ENCODE measurements at places on chromosomes 3 and 15.

DNA sequence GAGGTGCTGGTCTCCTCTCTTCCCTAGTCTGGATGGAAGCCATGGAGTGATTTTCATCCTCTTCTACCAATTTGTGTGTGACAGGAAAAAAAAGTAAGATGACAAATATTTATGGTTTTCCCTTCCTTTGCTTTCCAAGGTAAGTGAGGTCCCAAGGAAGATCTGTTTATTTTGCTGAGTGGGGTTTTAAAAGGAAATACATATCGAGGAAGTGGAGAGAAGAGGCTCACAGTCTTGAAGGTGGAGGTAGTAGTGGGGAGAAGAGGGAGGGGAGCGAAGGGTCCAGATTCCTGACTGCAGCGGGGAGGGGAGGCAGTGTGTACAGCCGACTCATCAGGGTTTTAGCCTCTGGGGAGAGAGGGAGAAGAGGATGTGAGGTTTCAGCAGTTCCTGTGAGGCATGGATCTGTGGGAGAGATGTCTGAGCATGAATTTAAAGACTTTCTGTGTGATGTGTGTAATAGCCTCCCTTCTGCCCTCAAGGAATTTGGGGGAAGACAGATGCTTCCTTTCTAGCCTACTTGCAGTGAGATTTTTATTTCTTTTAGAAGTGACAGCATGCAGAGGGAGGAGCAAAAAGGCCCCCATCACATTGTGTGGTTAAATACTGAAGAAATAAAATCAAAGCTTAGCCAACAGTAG is 272.4 kb downstream of the THRB start:
- no peak for DNase-seq

DNA sequence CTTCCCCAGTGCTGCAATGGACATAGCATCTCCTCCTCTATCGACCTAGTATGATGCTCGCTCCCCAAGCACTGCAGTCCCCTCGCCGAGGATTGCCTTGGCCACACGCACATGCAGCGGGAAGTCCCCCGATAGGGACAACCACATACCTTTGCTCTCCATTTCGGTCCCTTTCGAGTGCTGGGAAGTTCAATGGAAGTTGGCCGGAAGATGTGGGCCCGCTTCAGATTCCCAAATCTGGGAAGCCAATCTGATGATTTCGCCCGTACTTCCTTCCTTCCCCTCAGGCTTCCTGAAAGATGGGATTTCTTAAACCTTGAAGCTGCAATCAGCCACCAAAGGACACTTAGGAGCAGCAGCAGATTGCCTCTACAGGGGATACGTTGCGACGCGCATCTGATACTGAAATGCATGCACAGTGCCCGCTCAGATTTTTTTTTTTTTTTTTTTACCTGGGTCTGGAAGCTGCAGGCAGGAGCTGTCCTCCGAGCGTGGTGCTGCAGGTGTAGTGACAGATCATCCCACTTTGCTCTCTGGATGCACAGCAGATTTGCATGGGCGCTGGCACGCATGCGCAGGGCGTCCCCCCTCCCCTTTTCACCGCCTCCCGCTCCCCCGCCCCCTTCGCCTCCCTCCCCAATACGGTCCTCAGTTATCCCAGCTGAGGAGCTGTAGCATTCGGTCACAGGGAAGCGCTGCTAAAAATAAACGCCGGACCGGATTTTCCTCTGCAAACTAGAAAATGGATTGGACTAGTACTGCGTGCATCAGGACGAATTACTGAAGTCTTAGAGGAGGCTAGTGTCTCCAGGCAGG is at the start of gene FGF12:
Gene FGF12, minus strand, starts transcription at position 510 of the 816 bp plus-strand sequence.
- DNase-seq = no peak

DNA sequence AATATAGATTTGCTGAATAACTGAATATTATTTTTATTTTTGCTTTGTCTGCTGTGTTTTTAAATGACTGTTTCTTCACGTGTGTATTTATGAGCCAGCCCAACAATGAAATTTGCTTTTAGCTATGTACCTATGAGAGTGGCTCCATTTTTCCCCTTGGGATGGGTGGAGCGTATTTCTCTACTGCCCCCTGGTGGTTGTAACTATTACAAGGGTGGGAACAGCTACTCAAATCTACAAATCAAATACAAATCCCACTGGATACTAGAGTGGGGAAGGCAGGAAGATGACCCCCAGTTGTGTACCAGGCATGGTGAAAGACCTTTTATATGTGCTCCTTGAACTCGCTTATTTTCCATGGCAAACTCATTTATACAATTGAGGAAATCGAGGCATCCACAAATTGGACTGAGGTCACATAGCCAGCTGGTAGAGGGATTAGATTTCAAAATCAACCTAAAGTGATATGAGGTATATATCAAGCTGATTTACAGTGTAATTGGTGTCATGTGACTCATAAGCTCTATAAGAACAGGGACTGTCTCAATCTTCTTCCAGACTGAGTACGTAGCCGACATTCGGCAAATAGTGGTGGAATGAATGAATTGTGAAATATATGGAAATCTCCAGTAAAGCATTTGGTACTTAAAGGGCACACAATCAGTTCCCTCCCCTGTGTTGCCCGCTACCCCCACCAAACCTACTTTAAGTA is 69.5 kb upstream of the VEPH1 start:
- no peak for DNase-seq

GRCh38 chr3:43178891-43179366 is 73.0 kb upstream of the POMGNT2 start:
- no peak for DNase-seq

- DNase-seq = no peak
These were observed 11.8 kb upstream of the EID1 start for GRCh38 chr15:48866141-48866563.

DNA sequence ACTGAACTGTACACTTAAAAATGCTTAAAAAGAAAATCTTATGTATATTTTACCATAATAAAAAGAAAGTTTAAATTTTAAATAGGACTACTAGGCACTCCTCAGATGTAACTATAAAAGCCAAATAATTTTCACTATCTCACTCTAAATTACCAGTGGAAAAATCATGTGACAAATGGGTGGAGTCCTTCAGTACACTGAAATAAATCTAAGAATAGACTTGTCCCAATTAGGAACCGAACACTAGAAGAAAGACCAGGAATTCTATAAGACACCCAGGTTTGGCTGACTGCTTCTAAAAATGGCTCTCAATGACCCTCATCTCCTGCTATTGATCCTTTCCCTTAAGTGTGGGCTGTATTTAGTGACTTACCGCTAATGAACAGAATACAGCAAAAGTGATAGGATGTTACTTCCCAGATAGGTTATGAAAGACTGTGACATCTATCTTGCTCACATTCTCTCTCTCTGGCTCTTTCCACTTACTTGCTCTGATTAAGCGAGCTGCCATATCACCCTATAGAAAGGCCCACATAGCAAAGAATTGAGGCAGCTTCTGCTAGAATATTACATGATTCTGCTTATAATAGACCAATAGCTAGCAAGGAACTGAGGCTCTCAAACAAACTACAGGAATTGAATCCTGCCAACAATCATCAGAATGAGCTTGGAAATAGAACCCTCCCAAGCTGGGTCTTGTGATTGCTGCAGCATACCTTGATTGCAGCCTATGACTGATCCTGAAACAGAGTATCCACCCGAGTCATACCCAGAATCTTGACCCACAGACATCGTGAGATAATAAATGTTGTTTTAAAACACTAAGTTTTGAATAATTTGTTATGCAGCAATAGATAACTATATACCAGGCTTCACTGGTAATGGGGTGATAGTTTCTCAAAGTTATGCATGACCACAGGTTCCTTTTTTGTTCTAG is 16.9 kb downstream of the TTBK2 start:
- no peak for DNase-seq

- no peak for DNase-seq
These were observed 44.5 kb downstream of the OXNAD1 start for GRCh38 chr3:16309558-16309957.

GRCh38 chr3:60584250-60584649 is 667.0 kb downstream of the FHIT start:
- DNase-seq = no peak

DNA sequence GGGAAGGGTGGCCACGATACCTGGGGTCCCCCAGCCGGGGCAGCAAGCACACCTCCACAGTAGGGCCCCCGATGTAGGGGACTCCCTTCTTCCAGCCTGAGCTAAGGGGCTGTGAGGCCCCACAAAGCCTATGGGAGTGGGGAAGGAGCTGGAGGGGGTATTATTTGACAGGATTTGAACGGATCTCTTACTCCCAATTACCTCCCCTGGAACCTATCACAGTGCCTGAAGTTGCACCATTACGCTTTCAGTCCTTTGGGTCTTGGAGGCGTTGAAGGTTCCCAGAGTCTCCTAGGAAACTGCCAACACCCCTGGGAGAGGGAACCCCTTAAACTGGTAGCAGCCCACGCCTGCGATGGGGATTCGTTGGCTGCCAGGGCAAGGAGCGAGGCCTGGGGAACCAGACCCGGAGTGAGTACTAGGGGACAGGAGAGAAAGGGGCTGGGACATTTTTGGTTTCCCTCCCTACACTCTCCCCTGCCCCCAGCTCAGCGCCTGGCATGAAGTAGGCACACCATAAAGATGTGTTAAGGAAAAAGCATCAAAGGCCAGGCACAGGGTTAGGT is 409 bp upstream of the LHFPL4 start:
- DNase-seq = no peak

DNA sequence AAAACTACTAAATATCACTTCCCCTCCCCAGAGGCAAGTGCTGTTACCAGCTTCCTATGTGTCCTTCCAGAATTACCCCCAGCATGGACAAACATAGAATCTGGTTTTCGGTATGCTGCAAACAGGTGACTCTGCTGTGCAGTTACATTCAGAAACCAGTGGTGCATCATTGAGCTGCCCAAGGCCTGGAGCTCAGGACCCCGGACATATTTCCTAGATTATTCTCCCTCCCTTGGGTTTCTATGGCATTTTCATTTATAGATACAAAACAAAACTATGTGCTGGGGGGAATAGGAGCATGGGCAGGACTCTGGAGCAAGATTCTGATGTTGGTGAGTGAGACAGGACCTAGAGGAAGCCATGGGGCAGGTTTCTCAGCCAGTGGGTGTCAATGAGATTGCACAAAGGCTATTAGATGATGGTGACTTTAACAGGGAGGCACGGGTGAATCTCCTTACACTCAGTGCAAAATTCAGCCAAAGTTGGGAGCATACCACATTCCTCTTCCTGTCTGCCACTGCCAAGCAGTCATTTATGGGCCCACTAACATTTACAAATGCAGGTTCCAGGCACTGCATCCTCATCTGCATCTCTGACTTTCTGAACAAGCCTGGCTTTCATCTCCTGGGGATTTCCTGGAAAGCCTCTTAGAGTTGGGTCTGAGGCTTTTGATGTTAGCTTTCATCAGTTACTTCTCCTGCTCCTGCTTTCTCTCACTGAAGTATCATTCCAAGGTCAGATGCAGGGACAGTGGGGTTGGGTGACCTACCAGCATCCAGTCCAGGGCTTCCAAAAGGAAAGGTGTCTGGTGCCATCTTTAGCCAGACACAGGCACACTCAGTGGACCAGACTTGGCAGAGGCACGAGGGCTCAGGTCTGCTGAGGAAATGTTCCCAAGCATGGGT is 44.5 kb downstream of the CMTM7 start:
- DNase-seq = no peak

DNA sequence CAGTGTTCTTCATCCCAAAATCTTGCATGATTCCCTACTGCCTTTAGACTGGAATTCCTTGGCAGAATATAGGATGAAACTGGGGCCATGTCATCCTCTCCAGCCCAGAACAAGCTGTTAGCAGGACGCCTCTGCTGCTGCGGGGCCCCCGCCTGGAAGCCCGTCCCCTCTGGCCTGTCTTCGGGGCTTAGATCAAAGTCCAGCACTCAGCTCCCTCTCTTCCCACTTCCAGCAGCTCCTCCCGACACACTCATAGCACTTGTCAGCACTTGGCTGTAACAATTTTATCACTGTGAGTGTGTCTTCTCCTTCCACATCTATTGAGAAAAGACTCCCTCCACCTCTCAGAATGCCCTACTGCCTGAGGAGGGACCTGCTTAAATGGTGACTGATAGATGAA is 112.0 kb upstream of the HACD2 start:
- no peak for DNase-seq

- DNase-seq = no peak
These were observed 45.6 kb downstream of the CDAN1 start for GRCh38 chr15:42691308-42691707.

DNA sequence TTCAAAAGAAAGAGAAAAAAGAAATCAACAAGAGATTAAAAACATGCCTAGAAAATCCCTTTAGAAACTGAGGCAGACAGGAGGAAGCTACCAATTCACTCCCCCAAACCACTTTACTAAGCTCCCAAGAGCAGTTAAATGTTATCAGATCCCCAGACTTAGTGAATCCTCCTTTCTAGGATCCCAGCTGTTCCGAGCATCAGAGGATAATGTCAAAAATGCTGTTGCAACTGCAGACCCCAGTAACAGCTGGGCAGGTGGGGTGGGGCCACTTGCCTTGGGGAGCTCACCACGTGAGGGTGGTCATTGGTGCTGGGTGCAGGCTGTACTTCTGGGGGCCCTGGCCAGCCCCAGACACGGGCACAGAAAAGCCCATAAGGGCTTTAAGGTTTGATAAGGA is 9.1 kb downstream of the POMGNT2 start:
- DNase-seq = no peak

DNA sequence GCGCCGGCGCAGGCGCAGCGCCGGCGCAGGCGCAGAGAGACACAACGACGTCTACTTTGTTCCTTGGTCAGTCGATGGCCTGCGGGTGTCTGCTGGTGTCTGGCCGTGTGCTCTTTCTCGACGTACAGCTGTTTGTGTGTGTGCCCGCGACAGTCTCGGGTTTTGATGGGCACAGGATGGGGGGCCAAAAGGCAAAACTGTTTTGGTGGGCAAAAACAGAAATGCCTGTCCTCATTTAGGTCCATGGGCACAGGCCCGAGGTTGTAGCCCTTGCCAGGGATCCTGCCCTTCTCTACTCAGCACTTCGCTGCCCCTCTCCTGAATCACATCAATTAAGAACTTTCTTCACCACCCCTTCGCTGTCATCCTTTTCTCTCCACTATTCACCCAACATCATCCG is 184.8 kb upstream of the CHL1 start:
- no peak for DNase-seq

DNA sequence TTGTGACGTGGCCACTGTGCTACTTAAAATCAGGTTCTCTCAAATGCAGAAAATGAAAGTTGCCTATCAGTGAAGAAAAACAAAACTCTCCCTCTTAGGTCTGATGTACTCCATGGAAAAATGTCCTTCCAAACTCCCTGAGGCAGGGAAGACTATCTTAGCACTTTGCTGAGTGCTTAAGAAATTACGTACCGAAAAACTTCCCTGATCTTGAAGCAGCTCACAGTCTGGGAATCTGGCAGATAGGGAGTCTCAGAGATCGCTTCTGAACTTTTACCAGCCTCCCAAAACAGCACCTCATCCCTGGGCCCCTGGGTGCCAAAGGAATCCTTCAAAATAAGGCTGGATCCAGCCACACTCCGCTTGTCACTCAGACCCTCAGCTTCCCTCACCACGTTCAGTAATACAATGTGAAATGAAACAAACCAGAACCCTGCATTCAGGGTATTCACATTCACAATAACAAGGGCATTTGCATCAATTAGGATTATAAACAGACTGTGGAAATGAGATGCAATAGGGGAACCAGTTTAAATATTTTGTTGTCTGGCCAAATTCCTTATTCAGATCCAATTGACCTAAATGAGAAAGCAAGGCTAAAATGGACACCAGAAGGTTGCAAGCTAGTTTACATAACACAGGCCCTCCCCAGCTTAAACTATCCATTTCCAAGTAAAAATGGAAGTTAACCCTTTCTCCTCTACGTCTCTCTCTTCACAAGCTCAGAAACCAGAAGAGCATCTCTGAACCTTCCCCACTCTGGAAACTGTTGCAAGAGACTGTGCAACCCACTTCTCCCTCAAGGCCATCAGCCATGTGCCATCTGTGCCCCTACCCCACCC is 20.9 kb downstream of the OSBPL10 start:
- no peak for DNase-seq
